ENCODE measurements at places on chromosomes 3 and 15.
A peak's percentile ranks its signal among the peaks of the same experiment; 100 is the strongest.

GRCh38 chr3:11322931-11323330 is 50.7 kb downstream of the ATG7 start:
- no peak for DNase-seq

DNA sequence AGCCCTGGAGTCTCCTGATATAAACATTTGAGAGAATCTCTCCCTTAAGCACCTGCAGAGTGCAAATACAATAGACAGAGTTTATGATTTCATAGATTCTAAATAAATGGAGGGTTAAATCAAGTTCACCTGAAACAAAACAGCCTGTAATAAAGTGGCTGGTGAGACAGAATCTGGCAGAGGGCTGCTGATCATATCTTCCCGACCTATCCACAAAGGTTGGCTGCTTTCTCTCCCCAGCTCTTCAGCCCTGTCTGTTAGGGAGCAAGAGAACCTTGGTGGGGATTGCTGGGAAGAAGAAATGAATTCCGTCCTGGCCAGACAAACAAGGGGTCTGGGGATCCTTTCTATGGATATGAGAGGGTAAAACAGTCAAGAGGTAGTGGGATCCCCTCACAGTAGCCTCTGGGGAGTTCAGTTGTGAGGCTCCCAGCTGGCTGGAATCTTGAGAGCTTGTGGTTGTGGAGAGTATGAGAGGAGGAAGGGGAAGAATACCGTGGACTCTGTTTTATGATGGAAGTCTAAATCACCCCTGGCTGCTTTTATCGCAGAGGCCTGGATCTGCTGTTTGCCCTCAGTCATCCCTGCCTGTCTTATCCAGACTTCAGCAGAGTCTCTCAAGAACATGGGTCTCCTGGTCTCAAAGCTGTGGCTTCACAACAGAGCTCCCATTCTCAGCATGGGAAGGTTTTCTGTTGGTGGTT is 451.3 kb downstream of the NTRK3 start:
- DNase-seq = no peak

DNA sequence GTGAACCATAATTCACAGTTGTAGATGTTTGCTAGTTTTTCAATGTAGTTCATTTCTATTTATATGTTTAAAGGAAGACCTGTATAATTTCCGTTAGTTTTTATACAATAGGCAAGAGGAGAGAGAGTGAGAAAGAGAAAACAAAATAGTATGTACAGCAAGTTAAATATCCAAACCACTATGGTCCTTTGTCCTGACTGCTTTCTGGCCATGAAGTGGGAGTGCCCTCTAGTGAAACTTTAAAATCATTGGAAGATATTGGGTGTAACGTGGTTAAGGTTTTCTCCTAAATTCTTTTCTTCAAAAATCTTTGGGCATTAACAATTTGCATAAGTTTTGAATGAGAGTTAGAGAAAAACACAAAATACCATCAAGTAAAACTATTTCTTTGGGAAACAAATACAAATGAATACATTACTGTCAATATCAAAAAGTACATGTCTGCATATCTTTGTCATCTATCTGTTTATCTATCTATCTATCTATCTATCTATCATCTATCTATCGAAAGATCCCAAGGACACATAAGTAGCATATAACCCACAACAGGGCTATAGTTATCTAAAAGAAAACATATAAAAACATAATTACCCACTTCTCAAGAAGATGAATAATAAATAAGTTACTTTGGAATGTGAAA is 534.6 kb upstream of the ATP11B start:
- no peak for DNase-seq

DNA sequence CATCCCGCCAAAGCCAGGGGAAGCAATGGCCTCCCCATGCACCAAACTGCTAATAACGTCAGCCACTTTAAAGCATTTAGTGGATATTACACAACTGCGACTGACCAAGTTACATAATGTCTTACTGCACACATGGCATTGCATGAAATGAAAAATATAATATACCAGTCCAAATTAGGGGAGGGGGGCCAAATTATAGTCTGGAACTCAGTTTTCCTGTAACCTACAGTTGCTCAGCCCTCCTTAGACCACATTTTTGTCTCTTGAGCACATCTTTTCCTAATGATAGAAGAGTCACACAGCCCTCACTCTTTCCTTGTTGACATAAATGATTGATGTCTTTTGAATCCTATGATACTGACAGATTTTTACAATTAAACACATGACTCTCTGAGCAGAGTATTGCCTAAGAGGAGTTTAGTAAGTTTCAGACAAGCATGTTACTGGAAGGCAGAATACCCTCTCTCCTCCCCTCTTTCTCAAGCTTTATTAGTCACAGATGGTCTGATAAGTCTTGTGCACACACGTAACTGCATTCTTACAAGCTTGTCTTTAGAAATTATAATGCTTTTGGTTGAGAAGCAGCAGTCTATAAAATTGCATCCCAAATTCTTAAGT is 1.1 kb upstream of the PLD1 start:
- peak; percentile 99 for DNase-seq

DNA sequence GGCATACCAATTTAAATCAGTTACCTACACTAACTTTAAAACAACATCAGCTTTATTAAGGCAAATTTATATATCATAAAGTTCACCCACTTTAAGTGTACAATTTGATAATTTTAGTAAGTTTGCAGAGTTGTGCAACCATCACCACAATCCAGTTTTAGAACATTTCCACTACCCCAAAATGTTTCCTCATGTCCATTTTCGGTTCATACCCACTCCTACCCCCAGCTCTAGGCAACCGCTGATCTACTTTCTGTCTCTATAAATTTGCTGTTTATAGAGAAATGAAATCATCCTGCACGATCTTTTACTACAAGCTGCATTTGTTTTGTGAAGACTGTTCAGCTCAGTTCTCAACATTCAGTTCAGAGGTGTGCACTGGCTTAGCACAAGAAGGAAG is 31.5 kb upstream of the FAM81A start:
- no peak for DNase-seq

DNA sequence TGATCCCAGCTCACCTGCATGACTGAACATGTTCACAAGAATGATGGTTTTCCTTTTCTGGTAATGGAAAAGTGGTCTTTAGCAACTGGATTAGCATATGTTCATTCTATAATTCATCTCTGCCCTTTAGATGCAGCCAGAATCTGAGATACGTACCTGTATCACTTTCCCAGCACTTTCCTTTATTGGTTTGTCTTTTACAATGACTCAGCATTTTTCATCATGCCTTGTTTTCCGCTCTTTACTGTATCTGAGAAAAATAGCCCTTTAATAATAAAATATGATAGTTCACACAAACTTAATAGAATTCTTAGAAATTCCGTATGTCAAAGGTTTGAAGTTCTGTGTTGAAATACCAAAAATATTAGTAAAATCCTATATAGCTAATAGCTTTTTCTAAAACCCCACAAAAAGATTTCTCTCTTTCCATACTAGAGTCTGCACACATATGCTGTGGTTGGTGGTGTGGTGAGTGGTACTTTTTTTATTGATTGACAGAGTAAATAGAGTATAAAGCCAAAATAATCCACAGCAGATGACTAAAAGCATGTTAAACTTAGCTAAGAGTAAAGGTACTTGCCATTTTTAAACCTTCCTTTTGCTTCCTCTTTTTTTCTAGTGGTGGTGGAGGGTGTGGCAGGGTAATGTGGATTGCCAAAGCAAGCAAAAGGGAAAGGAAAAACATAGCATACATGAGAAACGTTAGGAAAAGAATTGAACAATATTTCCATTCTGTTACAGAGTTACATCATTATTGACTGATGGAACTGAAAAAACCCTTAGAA is 328.9 kb upstream of the RBMS3 start:
- peak; percentile 4 for DNase-seq

DNA sequence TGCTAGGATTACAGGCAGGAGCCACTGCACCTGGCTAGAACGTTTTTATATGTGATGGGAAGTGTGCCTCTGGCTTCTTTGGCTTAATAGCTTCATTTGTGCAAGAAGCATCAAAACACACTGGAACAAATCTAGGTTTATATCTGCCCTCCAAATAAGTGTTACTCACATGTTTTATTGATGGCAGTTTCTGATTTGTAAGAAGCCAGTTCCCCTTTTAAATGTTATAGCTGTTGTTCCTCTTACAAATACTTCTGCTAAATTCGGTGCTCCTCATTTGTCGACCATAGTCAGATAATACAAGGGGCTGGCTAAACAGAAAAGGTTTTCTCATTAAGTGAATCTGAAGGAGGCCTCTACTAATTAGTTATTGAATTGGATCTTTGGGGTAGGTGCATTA is 307.1 kb upstream of the SEMA6D start:
- no peak for DNase-seq

GRCh38 chr15:99124641-99125040 is 19.8 kb downstream of the SYNM start:
- no peak for DNase-seq

DNA sequence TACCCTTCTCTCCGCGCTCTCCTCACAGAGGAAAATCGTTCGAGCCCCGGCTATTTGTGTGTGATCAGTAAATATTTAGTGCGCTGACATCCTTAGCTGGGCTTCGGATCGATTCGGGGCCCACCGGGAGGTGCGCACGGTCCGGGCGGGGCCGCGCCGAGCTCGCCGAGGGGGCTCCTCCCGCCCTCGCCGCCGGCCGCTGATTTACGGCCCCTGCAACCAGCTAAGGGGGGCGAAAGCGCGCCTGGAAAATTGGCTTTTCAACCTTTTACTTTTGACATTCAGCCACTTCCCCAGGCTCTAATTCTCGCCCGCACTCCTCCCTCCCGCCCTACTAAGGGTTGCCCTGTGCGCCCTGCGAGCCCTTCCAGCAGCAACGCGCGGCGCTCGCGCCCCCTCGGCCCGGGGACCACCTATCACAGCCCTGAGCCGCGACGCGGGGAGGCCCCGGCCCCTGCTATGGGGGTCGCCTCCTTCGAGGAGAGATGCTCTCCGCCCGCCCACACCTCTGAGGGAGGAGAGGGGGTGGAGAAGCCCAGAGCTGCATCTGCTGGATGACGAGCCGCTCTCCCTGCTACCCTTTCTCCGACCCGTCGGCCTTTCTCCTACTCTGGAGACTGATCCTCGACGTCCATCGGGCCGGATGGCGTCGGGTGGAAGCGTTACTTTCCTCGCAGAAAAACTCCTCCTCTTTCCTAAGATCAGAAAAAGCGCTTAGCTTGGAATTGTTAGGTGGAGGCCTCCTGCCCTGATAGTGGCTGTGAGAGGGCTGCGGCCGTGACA is 7.8 kb upstream of the NR2F2 start:
- no peak for DNase-seq

DNA sequence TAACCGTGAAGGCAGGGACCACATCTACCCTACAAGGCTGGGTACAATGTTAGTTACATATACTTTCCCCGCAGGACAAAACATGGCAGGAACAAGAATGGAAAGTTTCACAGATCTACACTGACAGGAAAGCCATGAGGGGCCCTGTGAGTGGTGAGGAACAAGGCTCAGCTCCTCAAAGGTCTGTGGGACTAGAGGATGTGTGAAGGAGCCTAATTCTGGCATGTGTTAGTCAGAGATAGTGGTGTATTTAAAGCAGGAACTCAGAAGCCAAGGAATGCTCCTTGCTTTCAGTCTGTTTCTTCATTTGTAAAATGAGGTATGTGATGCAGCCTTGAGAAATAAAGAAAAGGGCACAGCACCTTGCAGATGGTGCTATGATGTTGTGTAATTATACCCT is 25.1 kb downstream of the ETV5 start:
- no peak for DNase-seq

DNA sequence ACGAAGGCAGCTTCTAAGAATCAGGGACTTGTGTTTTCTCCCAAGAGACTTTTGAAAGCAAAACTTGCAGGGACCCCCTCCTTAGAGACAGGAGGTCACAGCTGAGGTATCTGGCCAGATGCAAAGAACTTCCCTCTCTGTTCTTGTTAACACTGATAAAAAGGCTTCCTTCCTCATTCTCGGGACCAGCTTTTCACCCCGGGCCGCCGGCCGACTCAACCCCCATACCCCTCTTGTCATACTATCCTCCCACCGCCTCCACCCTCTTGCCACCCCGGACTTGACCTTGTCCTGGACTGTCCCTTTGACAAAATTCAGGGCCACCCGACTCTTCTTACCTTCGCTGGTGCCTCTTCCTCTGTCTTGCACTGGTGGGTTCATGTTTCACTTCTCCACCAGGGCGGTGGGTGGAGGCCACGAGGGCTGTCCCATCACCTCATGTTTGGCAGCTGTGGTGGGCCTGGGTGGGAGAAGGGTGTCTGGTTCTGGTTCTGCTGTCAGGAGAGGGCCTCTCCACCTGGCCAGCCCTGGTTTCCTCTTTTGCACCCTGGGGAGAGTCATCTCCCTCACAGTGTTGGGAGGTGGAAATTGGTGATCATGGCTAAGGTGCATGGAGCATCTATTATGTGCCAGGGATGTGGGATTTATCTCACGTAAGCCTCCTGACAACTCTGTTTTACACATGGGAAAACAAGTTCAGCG is 32.5 kb downstream of the BHLHE40 start:
- no peak for DNase-seq
